ENCODE measurements at places on chromosomes 1 and 21.

DNA sequence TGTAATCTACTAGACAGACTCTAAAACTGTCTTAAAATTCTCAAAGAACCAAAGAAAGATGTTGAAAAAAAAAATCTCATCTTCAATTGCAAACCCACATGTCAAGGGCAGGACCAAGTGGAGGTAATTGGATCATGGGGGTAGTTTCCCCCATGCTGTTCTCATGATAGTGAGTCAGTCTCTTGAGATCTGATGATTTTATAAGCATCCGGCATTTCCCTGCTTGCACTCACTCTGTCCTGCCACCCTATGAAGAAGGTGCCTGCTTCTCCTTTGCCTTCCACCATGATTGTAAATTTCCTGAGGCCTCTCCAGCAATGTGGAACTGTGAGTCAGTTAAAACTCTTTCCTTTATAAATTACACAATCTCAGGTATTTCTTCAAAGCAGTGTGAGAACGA lies 257.0 kb downstream of the HHIPL2 start:
- no peak for DNase-seq

DNA sequence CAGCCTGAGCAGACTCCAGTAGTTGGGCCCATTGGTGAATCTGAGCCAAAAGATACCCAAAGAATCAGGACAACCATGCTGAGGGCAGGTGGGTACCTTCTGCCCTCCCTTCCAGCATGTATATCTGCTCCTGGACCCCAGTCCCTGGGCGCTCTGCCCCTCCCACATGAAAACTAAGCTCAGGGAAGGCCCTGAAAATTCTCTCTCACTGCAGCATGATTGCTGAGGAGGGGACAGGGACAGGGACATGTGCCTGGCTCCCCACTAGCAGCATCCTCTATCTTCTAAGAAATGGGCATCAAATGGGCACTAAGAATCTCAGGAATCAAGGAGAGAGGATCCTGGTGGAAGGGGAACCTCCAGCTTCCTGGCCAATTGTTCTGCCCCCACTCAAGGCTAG lies 446.0 kb downstream of the MATN1 start:
- no peak for DNase-seq

- DNase-seq = no peak
Measured at GRCh38 chr21:42461185-42461520, 34.9 kb downstream of the RSPH1 start.

DNA sequence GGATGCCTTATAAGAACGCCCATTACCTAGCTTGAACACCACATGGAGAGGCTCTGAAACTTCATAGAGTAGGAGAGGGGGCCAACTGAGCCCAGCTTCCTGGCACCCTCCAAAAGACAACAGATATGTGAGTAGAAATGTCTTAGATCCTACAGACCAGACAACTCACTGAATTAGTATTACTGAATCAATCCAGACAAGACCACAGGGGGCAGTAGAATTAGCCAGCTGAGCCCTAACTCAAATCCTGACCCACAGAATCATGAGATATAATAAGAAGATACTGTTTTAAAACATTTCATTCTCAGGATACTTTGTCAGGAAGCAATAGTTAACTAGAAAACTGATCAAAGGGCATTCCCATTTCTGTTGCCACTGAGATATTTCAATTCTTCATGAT lies 45.8 kb upstream of the C1orf21 start:
- DNase-seq = no peak

GRCh38 chr1:169321539-169321938 lies 46.1 kb downstream of the NME7 start:
- no peak for DNase-seq

- DNase-seq = peak; percentile 45
Measured at GRCh38 chr1:30707412-30708360, 15.7 kb downstream of the MATN1 start.

GRCh38 chr1:108816049-108816893 lies 40.6 kb downstream of the AKNAD1 start:
- DNase-seq = no peak

- no peak for DNase-seq
Measured at GRCh38 chr1:161381707-161382106, 14.0 kb upstream of the CFAP126 start.

DNA sequence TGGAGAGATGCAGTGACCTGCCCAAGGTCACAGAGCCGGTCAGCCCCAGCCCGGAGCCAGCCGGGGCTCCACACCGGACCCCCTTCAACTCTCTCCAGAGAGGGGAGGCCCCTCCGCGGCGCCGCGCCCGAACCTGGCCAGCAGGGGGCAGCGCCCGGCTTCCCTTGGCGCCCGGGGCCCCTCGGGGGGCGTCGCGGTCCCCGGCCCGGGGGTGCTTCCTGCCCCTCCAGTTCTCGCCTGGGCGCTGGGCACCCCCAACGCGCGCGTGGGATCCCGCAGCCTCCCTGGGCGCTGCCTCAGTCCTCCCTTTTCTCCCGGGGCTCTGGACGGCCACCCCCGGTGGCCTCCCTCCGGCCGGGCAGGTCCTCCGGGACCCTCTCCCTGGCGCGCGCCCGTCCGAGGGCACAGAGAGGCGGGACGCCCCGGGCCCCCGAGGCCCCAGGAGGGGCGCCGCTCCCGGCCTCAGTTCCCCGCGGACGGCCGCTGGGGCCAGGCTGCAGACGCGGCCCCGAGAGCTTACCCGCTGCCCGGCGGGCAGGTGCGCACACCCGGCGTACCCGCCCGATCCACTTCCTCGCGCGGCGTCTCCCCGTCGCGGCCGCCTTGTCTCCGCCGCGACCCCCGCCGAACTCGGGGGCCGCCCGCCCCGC lies 406 bp downstream of the HTR1D start:
- DNase-seq = peak; percentile 28

- no peak for DNase-seq
Measured at GRCh38 chr1:7048395-7048794, 263.1 kb downstream of the CAMTA1 start.

DNA sequence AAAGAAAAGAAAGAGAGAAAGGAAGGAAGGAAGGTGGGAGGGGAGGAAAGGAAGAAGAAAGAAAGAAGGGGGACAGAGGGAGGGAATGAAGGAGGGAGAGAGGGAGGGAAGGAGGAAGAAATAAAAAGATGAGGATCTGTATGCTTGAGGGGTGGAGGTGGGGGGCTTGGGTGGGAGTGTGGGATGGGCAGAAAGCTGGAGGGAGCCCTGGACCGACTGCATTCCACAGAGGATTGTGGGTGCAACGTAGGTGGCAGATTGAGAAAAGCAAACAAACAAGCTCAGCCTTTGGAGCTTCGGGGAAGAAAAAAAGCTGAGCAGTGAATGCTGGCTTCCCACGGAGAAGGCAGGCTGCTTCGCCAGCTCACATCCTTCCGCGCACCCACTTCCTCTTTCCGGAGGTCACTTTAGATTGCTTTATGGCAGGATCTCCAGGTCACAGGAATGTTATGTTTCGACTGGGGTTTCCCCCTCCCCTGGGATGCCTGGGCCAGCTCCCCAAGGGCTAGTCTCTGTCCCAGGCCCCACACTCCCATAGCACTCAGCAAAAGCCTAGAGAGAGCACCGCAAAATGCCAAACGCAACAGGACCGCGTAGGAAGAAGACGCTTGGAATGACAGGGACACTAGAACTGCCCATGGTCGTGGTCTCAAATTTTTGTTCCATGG lies 20.7 kb upstream of the LGALS8 start:
- peak; percentile 42 for DNase-seq

- no peak for DNase-seq
Measured at GRCh38 chr1:203103829-203104495, 18.1 kb upstream of the MYOG start.

DNA sequence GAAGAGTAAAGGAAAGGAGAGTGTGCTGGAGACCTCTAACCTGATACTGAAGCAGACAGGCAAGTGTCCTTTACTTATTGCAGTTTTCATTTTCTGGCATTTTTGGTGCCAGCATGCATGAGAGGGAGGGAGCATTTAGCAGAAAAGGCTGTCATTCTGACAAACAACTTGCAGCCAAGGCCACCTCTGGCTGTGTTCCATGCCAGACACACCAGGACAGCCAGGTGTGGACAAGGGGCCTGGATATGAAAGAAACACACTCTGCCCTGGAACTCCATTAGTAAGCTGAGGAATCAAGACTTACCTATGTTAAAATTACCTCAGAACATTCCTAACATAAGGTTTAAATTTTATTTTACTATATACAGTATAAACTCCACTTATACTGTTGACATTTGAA lies 365.4 kb upstream of the CAMK1G start:
- no peak for DNase-seq

GRCh38 chr1:31515056-31515775 lies 61.1 kb upstream of the TINAGL1 start:
- DNase-seq = no peak

GRCh38 chr1:22383526-22384294 lies 67.9 kb upstream of the ZBTB40 start:
- DNase-seq = no peak

DNA sequence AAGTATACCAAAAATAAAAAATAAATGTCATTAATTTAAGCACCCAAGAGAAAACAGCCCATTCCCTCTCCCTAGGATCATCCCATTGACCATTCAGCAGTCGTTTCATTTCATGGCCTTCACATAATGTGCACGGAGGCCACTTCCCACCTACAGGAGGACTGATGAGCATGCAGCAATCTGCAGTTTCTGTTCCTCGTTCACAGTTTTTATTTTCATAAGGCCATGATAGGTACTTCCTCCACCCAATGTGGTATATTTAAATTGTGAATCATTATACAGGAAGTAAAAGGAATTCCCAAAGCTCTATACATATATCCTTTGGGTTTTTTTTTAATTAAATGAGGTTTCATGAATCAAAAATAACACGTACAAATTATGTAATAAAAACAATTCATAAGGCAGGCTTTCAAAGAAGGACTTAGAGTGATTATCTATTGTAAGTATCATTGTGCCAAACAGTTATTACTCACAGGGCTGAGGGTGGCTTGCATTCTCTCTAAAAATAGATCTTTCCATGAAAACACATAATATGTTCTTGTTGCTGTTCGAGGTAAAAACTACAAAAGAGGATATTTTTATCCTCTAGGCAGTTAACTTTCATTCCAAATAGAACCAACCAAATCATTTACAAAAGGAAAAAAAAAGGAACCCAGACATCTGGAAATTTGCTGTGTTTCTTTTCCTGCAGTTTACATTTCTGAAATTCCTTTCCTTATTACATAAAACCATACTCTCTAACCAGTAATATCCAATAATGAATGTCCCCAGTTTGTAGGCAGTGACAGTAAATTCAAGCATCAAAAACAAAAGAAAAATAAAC lies 27.5 kb upstream of the SLC44A3 start:
- DNase-seq = no peak

DNA sequence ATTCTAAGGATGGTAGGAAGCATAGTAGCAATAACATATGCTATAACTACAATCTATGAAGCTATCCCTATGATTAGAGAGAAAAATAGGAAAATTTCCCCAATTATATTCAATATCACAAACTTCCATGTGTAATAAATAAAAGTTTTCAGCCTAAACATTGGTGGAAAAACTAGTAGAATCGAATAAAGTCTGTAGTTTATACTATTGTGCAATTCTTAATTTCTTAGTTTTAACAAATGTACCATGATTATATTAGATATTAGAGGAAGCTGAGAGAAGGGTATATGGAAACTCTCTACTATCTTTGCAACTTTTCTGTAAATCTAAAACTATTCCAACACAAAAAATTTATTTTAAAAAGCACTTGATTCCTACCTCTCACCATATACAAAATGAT lies 13.8 kb upstream of the GFI1 start:
- no peak for DNase-seq

DNA sequence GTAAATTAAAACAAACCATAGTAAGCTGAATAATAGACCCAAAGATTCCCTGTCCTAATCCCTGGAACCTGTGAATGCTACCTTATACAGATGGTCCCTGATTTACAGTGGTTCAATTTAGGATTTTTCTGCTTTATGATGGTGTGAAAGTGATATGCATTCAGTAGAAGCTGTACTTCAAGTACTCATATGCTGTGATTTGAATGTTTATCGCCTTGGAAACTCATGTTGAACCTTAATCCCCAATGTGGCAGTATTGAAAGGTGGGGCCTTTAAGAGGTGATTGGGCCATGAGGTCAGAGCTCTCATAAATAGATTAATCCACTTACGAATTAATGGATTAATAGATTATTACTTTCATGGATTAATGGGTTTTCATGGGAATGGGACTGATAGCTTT lies 10.6 kb upstream of the RRP15 start:
- DNase-seq = no peak

DNA sequence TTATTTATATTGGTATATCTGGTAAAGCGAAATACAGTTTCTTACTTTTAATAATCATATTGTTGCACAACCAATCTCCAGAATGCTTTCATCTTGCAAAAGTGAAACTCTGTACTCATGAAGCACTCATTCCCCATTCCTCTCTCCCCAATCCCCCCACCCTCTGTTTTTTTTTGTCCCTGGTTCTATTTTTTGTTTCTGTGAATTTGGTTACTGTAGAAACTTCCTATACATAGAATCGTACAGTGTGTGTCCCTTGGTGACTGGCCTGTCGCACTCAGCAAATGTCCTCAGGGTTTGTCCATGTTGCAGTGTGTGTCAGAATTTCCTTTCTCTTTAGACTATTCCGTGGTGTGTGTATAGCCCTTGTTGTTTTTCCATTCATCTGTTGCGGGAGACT lies 7.9 kb upstream of the NLRP3 start:
- no peak for DNase-seq

GRCh38 chr1:228087771-228088251 lies 5.3 kb downstream of the ARF1 start:
- no peak for DNase-seq

GRCh38 chr21:42536601-42537000 lies 22.9 kb downstream of the SLC37A1 start:
- no peak for DNase-seq

GRCh38 chr1:8911416-8912309 lies 33.2 kb upstream of the ENO1 start:
- no peak for DNase-seq

GRCh38 chr1:107979088-107979487 lies 14.1 kb upstream of the VAV3 start:
- DNase-seq = no peak
